ENCODE measurements at places on chromosomes 3 and 15.

GRCh38 chr15:47292638-47293190 lies 424.6 kb upstream of the SEMA6D start:
- no peak for DNase-seq

GRCh38 chr3:138441256-138441655 lies 6.8 kb downstream of the ESYT3 start:
- no peak for DNase-seq

DNA sequence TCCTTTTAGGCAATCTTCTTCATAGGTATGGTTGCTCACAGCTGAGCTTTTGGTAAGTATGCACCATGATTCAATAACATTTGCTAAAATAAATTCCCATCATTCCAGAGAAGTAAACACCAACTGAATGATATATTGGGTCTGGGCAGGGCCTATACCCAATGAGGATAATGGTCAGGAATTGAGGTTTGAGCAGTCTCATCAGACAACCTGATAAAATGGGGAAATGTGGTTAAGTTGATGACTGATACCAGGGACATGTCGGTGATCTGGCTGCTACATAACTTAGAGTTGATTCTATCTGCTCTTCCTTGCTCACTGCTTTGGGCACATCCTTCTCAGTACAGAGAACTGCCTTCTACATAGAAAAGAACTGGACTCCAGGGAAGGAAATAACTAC lies 92.9 kb downstream of the GPR156 start:
- no peak for DNase-seq

DNA sequence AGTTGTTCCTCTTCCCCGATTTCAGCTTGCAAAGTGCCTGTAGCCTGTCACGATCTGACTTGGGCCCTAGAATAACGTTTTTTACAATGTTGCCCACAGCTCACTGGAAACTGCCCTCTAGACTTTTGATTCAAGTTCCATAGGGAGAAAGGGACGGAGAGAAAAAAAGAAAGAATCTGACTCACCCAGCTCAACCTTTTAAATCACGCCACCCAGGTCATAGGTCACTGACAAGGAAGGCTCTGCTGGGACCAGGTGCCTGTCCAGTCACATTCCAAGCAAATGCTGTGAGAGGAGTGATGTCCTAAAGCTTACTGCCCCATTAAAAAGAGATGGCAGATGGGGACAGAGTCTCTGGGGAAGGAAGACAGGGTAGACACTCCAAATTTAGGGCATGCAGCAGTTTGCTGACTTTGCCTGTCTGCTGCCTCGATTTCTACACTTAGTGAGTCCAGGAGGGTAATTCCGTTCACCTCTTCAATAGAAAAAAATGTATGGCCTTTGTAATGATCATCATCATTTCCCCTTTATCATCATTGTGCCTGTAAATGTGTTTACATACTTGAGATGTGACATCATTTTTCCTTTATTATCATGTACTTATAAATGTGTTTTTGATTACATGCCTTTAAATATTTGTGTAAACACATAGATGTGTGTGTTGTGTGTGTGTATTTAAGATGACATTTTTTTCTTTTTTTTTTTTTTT lies 8.4 kb upstream of the MYO1E start:
- no peak for DNase-seq

- DNase-seq, result no peak
Observed at GRCh38 chr3:139286825-139287224, 57.0 kb upstream of the MRPS22 start.

GRCh38 chr3:122619040-122619439 lies 41.6 kb downstream of the PARP15 start:
- DNase-seq, result no peak

- no peak for DNase-seq
Observed at GRCh38 chr3:41652506-41652905, 309.4 kb downstream of the ULK4 start.

DNA sequence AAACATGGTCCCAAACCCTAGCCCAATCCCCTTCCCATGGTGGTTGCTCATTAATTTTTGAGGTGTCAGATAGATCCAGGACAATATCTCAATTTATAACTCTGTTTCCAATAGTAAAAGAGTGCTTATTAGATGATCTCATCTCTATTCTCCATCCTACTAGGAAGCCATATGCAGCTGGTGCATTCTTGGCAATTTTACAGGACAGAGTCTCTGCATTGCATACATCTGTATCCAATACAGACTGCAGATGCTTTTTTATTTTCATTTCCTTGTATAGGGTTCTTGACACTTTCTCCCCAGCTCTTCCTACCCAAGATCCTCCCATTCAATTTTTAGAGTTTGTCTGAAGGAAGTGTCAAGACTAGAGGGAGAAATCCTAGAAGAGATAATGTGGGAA lies 194.8 kb upstream of the DPH6 start:
- no peak for DNase-seq

DNA sequence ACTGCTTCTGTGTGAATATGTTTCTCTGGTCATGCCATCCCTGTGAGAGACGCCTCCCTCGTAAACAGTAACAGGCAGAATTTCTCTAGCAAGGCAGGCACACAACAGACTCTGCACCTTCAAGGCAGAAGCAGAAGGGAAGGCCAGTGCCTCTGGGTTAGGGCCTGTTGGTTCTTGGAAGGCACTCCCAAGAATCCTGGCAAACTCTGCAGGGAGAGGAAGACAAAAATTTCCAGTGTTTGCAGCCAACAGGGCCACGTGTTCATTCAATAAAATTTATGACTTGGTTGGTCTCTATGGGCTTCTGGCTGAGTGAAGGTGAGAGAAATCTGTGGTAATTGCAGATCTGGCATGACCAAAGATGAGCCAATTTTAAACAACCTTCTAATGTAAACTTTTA lies 39.3 kb downstream of the NFKBIZ start:
- no peak for DNase-seq

- DNase-seq, result no peak
Observed at GRCh38 chr15:66737243-66738010, 35.4 kb downstream of the SMAD6 start.

DNA sequence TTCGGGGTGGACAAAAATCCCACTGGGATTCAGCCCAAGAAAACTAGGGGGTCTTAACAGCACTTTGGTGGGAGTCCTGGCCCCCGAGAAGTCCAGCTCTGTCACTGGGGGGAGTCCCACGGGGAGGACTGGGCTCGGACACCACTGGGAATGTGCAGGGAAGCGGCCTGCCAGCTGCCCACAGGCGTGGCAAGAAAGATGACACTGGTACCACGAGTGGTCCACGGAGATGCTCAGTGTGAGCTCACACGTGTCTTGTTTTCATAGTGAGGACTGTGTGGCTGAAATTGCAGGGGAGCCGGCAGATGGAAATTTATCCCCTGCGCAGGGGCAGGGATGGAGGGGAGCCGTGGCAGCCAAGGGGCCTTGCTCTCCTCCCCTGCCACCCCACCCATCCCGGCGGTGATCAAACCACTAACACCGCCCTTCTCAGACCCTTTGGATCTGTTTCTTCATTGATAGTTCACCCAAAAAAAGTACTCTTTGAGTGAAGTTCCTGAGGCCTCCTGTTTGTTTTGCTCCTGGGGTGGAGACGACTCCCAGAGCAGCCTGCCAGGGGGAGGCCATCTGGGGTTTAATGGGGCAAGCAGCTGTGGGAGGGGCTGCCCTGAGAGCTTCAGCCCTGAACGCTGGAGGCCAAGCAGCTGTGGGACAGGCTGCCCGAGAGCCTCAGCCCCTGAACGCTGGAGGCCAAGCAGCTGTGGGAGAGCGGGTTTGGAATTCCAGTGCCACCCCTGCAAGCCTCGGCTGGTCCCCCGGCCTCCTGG lies 130.9 kb downstream of the LRRK1 start:
- DNase-seq, result no peak
